ENCODE measurements at places on chromosomes 7 and 10.

- DNase-seq: peak; percentile 19
Observed at GRCh38 chr7:55140941-55141278, 122.1 kb downstream of the EGFR start.

GRCh38 chr7:88357781-88358525, 51.3 kb upstream of the STEAP4 start:
- DNase-seq: no peak

GRCh38 chr7:157139111-157139809, 534 bp downstream of the UBE3C start:
- peak; percentile 46 for DNase-seq

- no peak for DNase-seq
Observed at GRCh38 chr10:125159486-125159931, 854 bp downstream of the CTBP2 start.

DNA sequence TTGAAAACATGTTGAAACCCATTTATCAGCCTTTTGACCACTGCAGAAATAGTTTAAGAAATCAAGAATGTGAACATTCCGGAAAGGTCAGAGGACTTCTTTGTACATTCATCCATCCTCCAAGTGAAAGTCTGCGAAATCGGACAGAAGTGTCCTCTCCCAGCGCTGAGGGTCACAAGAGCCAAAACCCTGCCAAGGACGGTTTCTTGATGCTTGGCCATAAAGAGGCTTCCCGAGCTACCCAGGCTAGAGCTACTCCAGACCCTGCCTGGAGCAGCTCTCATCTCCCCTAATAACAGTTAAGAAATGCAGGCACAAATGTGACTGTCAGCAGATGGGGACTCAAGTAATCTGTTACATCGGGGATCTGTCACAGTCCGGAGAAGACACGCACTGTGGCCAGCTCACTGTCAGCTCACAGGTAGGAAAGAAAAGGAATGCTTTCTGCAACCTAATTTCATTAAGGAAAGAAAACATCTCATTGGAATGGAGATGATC, 4.5 kb upstream of the CYTH3 start:
- DNase-seq: no peak

DNA sequence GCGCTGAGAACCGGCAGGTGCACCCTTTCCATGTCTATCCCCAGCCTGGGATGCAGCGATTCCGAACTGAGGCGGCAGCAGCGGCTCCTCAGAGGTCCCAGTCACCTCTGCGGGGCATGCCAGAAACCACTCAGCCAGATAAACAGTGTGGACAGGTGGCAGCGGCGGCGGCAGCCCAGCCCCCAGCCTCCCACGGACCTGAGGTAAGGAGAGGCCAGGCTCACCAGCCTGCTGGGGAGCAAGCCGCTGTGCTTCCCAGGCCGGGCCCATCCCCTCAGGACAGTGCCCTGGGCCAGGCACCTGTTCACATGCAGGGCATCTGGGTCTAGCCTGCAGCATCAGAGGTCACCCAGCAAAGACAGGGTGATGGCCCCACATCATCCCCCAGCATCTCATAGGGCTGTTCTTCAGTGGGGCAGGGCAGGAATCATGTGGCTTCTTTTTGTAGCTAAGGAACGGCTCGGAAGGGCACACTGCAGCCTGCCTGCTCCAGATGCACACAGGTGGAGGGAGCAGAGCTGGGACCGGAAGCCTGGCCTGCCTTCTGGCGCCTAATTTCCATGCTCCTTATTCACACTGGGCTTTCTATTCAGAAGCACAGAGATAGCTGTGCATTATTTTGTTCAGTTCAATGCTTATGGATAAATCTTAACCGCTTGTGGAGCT, 18.9 kb downstream of the BAG3 start:
- peak; percentile 74 for DNase-seq

GRCh38 chr7:150383710-150384397, 4.7 kb downstream of the ZNF775 start:
- DNase-seq: no peak

DNA sequence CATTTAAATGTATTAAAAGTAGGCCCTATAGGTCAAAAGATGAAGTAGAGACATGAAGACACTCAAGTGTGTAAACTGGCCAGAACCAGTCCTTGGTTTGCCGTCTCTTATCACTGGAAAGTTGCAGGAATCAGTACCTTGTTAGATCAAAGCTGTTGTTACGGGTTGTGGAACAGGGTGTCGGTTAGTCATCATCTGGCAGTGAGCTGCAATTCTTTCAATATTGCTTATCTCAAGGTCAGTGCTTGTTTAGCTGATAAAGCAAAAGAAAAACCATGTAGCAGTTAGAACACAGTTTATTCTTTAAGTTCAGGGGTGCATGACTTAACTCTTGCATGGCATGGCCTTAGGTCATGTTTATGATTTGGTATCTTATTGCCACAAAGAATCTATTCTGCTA, 10.0 kb upstream of the SLC13A1 start:
- DNase-seq: no peak

DNA sequence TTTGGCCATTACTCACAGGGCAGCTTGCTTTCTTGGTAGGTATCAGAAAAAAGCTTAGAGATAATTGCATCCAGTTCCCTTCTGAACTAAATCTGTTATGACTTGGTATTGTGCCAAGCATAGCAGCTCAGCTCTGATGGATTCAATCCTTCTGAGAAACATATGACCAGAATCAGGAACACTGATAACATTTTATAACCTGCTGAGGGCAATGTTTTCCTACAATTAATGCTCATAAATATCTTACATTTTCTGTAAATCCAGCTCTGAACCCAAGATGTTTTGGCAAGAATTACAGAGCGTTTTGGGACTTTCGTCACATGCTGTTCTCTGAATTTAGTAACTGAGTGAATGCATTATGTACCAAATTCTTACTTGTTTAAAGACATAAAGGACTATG, 167.8 kb downstream of the KIF20B start:
- no peak for DNase-seq

- DNase-seq: no peak
Observed at GRCh38 chr10:35813219-35813618, 171.1 kb upstream of the FZD8 start.

DNA sequence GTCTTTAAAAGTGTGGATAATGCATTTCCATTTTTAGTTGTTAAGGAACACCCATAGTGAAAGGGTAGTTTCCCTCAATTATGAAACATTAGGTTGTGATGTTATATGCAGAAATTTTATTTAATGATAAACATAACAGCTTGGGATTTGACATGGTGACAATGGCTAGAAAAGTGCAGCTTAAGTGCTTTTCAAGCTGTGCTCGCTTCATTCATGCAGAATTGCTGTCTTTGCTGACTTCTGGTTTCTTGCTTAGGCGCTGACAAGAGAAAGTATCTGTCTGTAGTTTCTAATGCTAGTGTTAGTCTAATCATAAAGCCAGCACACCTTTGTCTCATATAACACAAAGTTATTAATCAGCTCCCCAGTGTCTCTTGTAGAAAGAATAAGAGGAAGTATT, 170.0 kb downstream of the ARL5B start:
- DNase-seq: no peak

GRCh38 chr10:87702260-87702972, 42.7 kb downstream of the PAPSS2 start:
- DNase-seq: no peak

DNA sequence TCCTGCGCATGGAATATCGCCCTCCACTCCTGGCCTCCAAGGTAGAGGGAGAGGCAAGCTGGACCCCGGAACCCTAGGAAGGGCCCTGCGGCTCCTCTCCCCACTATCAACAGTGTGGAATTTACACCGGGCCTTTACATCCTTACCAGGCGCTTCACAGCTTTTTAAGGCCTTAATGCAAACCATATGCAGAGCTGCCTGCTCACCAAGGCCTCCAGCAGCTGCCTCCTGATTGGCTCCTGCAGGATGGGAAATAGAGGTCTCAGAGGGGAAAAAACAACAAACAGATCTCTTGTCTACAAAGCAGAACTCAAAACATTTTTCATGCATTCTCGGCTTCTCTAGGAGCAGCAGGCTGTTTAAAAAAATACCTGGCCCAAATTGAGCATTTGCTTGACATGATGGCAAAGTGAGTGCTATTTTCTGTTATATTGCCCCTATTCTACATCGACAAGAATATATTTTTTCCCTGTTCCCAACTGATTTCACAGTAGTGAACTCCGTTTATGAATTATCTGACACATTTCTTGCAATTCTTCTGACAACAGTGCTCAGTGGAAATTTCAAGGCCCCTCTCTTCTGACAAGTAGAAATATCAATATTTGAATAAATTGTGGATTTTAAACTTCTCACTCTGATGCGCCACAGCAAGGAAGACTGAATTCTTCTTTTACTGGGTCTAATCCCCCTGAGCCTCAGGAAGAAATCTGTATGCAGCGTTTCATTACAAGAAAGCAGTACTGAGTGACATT, 51.7 kb downstream of the EBF3 start:
- DNase-seq: no peak

DNA sequence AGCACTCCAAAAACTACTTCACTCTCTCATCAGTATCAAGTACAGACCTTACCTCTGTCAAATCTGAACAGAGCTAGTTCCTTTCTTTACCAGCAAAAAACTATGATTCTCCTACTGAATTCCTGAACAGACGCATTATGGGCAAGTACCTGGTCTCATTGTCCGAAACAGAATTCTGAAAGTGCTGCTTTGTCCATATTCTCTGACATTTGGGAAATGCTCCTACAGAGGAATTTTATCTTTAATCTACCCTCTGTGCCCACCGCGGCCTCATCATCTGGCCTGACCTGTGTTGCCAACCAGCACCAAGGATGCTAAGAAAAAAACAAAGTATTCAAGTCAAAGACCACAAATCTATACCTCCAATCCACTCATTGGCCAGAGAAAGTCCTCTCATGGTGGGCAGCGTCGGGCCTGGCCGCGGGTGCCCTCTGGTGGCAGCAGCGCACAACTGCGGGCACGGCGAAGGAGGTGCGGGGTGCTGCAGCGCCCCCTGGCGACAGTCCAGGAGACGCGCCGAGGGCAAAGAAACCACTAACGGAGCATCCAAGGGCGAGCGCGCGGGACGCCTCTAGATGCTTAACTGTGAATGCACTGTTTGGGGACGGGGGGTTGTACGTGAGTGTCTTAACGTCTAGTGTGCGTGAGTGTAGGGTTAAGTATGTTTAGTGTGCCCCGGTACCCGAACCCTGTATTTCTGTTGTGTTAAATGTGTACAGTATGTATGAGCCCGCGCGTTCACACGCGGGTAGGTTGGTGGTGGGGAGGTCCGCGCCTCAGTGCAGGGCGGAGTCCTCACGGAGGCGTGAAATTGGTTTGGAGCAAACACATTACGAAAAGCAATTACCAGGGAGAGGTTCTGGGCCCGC, 5.0 kb upstream of the GBX1 start:
- peak; percentile 65 for DNase-seq

DNA sequence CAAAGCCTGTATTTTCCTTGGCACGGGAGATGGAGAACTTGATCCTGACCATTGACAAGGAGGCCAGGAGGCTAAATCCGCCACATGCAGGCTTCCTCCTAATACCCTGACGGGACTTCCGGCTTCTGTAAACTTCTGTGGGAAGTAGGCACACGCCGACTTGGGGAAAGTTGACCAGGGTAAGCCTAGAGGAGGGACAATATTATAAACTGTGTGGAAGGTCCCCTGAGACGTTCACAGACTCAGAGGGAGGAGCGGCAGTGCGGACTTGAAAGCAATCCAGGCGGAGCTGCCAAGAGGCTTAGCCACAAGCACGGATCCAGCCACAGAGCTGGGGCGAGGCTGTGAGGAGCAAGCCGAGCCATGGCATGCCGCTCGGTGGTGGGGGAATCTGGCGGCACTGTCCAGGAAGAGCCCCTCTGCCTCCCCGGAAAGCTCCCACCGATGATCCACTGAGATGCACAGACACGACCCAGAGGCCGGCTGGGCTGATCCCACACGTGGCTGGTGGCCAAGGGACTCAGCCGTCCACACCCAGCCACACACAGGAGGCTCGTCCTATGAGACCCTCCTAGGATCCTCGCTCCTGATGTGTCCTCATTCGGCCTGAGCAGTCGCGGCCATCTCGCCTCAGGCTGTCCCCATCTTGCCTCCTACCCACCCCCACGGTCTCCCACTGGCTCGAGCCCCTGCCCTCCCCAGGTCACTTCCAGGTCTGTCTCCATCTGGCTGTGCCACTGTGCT, 40.0 kb upstream of the INSIG1 start:
- DNase-seq: no peak

- DNase-seq: no peak
Observed at GRCh38 chr10:67818323-67818722, 19.7 kb downstream of the DNAJC12 start.

DNA sequence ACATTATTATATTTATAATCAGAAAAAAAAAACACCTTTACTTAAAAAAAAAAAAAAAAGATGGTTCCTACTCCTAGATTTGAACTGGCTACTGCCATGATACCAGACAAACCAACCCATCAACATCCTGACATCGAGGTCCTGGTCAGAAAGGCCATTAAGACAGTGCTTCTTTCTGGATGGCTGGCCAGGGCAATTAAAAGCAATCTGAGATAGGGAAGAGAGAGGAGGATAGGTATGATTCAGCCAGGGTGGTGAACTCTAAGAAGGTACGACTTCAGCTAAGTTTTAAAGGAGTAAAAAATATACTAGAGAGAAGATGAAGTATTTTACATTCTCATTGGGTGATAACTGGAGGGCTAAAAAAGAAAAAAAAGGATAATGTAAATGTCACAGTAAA, 139.0 kb downstream of the DOCK4 start:
- DNase-seq: no peak

GRCh38 chr7:45259227-45259596, 101.6 kb downstream of the RAMP3 start:
- DNase-seq: no peak

GRCh38 chr10:93856349-93857145, 37.2 kb upstream of the SLC35G1 start:
- no peak for DNase-seq

GRCh38 chr7:120526902-120527509, 254.0 kb downstream of the KCND2 start:
- no peak for DNase-seq

DNA sequence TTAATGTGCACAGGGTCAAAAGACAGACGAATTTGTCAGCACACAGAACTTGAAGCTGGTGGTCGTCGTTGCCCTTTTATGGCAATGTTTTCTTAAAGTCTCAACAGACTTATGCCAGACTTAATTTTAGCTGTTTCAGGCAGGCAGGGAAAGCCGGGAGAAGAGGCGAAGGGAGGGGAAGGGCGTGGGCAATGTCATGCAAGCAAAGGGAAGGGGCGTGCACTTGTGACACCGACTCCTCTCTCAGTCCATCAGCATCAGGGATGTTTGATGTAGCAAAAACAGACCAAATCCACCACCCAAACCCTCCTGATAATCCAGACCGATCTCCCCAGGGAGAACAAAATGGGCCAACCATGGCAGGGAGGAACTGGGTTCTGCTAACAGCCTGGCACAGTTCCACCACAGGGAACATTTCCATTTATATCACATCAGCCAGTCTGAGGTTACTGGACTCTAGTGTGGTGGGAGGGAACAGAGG, 118.1 kb upstream of the RHEB start:
- no peak for DNase-seq

DNA sequence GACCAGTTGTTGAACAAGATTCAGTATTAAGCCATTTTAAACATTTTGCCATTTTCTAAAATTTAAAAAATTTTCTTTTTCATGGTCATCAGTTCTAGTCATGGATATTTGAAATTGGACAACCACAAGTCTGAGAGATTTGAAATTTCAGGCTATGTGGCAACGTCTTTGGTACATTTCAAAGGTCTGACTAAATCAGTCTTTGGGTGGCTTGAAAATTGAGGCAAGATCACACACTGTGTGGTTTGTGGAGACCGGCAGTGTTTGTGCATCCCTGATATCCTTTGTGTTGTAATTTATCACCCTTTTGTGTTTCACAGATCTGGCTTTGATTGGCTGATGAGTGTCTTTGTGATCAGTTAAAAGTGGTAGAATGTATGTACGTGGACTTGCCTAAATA, 35.7 kb downstream of the CCAR1 start:
- no peak for DNase-seq

GRCh38 chr7:101564778-101565211, 64.3 kb downstream of the MYL10 start:
- no peak for DNase-seq

GRCh38 chr10:106705681-106706100, 458.8 kb downstream of the SORCS1 start:
- DNase-seq: peak; percentile 13
